Activated naive CD4-positive, alpha-beta T cell treated with anti-CD3 and anti-CD28 coated beads for 36 hours (primary cell): ENCODE measurements at places on chromosomes 11 and 22.

GRCh38 chr11:43354311-43354710, 4.4 kb upstream of the TTC17 start:
- no peak for DNase-seq

GRCh38 chr22:19442166-19442565, 5.3 kb downstream of the C22orf39 start:
- no peak for DNase-seq

- no peak for DNase-seq
These were observed 1485.4 kb downstream of the TBC1D22A start for GRCh38 chr22:48247829-48248228.

DNA sequence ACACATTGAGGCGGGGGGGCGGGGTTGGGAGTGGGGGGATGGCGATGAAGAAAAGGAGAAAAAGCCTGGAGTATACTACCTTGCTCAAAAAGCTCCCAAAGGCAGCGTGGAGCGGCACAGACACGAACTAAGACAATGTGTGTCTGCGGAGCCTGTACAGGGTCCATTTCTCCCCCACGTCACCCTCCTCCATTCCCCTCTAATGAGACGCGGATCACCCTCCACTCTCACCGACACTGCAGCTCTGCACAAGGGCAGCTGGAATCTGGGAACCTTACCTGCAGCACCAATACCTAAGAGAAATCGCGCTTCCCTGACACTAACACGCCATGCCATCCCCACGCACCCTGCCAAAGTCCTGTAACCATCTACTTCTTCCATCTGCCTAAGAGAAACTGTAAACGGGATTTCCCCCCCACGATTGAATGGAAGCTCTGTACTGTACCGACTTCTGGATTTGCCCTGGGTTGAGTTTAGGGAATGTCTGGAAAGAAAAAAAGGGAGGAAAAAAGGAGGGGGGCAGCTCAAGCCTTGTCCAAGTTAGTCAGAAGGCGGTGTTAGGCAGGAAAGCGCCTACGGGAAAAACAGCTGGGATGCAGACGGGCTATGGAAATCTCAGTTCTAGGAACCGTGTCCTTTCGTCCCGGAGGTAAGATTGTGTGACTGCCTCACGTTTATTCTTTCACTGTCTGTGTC, 125.7 kb upstream of the C11orf58 start:
- no peak for DNase-seq

DNA sequence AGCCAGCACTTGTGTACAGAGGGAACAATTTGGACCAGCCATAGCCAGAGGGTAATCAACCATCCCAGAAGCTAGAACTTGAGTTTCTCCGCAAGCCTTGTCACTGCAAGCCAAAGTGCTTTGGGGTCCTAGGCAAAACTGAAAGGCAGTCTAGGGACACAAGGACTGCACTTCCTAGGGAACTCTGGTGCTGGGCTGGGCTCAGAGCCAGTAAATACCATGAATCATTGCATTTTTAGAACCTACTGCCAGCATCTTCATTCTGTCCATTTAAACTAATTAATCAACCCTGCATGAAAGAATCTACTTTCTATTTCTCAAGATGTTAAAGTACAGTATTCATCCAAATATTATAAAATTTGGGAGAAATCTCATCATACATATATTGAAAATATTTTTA, 20.0 kb downstream of the PATE3 start:
- no peak for DNase-seq

- DNase-seq = no peak
These were observed 1.6 kb downstream of the GTPBP1 start for GRCh38 chr22:38707346-38707745.

GRCh38 chr11:117547195-117547850, 219.7 kb downstream of the CEP164 start:
- DNase-seq = no peak

DNA sequence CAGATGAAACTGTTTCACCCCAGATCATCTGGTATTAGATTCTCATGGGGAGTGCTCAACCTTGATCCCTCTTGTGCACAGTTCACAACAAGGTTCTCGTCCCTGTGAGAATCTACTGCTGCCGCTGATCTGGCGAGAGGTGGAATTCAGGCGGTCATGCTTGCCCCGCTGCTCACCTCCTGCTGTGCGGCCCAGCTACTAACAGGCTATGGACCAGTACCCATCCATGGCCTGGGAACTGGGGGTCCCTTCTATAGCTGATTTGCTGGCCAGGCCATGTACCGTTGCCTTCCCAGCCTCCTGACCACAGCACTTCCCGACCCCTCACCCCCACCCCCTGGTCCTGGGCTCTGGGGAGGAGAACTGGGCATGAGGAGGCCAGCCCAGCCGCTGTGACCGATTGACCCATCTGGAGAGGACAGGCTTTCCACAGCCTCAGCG, 2.6 kb downstream of the PHLDA2 start:
- DNase-seq = no peak

DNA sequence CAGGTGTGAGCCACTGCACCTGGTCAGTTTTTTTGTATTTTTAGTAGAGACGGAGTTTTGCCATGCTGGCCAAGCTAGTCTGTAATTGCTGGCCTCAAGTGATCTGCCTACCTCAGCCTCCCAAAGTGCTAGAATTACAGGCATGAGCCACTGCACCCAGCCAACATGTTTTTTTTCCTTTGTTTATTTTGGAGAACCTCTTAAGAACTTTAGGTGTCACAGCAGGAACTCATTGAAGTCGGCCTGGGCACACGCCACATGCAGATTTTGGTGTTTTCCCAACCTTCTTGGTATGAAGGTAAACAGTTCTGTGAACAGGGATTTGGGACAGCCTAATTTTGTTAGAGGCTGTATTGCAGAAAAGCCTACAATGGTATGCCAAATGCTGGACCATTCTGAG, 9.4 kb downstream of the DIXDC1 start:
- no peak for DNase-seq

GRCh38 chr11:82606738-82607137, 126.9 kb downstream of the FAM181B start:
- no peak for DNase-seq

DNA sequence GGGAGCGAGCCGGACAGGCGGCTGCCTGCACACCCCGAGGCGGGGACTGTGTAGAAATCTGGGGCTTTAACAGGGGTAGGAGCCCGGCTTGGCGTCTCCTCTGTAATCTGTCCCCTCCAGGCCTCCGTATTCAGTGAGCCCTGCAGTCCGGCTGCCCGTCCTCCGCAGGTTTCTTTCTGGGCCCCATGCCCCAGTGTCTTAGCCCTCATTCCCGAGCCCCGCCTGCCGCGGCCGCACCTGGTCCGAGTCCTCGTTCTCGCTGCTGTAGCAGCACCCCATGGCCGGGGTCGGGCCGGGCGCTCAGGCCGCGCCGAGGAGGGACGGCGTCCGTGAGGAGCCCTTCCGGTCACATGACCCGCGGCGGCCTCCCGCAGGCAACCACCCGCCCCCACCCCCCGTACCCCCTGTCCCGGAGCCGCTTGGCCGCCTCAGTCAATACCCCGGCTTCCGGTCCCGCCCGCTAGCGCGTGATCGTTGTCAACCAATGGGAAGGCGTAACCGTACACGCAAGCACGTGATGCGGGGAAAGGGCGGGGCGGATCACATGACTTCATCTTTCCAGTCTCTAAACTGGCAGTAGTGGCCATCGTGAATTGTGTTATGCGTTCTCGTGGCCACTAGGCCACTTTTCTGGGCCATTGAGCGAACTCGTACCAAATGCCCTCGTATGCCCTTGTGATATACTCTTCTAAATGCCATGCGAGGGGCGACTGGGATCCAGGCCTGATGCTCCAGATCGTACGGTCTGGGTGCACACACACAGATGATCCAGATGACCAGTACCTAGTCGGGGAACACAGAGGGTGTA, at the start of gene LAMTOR1:
LAMTOR1 (minus strand) TSS at position 352 of the 808 bp plus-strand sequence; CDS start at position 279, 73 bp downstream.
- DNase-seq = peak; percentile 100

DNA sequence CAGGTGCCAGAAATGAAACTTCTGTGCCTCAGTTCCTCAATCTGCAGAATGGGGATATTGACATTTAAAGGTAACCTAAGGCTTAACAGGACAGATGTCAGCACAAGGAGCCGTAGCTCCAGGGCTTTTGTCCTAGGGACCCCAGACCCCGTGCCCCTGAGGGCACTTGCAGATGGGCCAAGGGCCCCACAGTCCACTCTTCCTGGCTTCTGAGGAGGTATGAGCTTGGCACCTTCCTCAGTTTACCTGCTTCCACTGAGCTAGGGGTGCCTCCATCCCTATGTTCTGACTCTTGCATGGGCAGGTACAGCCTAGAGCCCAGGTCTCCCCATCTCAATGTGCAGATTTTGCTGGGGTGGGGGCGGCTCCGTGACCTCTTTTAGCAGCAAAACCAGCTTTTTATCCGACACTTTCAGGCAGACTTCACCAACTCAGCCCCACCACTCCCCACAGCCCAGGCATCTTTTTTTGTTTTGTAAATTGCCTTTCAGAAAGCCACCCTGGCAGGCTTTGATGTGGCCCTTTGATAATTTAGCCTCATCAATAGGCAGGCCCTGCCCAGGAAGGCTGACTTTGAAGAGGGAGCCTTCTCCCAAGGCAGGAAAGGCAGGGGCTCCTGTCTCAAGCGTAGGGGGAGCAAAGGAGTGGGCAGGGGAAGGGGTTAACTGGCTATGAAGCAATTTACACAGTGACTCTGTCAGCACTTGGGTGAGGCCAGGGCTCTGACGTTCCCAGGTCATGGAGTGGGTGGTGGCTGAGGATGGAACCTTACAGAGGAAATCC, 23.7 kb upstream of the FGF3 start:
- DNase-seq = no peak

GRCh38 chr11:28606930-28607329, 498.7 kb downstream of the METTL15 start:
- no peak for DNase-seq

DNA sequence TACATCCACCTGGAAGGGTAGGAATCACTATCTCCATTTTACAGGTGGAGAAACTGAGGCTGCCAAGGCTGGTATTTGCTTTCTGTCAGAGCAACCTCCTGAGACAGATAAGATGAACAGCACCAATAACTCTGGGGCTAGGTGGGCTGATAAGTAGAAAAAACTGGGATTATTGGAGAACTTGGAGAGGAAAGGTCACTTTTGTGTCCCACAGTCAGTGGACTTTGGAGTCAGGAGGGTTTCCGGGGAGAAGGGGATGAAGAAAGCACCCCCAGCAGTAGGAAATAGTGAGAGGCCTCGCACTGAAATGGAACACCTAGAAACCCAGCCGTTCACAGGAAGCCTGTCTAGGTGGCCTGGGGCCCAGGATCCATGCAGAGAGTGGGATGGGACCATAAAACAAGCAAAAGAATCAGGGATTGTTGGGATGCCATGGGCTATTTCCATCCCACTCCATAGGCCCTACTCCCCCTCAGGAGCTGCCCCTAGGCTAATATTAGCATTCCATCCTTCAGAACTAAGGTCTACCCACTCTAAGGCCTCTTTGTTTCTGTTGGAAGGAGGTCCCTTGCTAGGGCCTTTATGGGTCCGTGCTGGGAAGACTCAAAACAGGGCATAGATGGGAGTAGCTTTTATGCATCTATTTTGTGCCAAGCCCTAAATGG, 31.0 kb upstream of the FCHSD2 start:
- DNase-seq = no peak

DNA sequence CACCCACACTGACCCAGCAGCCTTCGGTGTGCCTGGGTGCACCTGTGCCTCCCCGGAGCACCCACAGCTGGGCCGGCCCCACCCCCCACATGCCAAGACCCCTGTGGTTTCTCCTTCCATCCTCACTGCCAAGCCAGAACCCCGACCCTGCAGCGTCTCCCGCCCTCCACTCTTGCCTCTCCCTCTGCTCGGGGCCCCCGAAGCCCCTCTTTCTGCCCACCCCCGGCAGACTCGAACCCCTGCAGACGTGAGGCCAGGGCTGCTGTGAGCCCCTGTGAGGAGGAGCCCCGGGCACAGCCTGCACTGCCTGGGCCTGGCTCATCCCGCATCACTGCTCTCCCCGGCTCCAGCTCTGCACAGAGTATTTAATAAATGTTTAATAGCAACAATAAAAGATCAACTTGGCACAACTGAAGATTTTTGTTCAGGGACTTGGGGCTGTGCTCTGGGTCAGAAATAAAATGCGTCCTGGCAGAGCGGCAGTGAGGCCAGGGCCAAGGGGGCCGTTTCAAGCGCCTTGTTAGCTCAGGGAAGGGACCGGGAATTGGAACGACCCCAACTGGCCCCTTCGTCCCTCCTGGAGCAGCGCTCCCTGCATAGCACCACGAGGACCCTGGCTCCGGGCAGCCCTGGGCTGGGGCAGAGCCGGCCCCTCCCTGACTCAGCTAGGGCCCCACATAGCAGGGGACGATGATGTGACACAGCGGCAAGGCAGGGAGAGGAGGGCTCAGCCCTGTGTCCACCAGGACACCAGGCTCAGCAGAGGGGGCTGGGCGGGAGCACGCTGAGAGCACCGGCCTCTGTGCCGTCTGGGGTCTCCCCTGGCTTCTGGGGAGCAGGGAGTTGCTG, 520.8 kb downstream of the BRD1 start:
- no peak for DNase-seq

DNA sequence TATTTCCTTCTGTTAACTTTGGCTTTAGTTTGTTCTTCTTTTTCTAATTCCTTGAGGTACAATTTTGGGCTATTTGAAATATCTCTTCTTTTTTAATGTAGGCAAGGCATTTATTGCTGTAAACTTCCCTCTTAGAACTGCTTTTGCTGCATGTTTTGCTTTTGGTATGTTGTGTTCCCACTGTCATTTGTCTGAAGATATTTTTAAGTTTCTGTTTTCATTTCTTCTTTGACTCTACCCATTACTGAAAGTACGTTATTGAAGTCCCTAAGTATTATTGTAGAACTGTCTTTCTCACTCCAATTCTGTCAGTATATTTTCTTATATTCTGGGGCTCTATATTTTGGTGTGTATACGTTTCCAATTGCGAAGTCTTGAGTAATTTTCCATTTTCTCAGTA, 77.9 kb downstream of the KCNQ1OT1 start:
- DNase-seq = no peak

DNA sequence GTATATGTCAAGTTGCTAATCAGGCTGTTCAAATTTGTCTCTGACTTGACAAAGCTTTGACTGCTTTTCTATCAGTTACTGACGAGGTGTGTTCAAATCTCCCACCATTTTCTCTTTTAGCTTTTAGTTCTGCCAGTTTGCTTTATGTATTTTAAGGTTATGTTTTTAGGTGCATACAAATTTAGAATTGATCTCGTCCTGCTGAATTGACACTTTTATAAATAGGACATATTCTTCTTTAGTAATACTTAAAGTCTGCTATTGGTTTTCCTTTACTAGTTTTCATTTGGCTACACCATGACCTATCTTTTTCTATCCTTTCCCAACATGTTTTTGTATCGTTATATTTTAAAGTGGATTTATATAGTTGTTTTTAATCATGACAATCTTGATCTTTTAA, 65.7 kb upstream of the KCNQ1OT1 start:
- no peak for DNase-seq

DNA sequence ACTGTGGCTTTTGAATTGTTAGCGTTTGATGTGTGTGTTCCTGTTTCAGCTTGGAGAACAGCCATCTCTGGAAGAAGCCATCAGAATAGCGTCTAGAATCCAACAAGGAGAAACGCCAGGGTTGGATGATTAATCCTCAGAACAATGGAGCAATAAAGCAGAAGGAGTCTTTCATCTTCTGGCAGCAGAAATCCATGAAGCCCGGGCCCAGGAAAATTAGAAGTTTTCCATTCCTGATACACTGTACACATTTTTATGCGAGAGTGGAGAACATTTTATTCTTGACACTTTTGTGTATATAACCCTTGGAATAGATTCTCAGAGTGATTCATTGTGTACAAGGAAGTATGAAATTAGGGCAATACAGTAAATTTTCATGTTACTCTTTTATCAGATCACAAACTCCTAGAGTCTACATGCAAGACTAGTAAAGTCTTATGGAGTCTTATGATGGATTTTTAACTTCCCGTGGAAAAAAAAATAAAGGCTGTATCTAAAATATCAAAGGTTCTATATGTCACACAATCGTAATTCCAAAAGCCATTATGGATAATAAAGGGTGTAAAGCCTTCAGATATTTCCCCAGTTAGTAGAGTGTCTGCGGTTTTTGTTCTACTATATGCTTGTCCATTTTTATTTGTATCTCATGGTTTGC, 45.9 kb upstream of the WEE1 start:
- DNase-seq = no peak
